NCI-H226 (cell line): ENCODE measurements at places on chromosomes 3 and 15.

GRCh38 chr3:32607522-32607921 lies 36.9 kb upstream of the DYNC1LI1 start:
- no peak for DNase-seq

- no peak for DNase-seq
Observed at GRCh38 chr3:186254676-186255650, 107.1 kb downstream of the DGKG start.

DNA sequence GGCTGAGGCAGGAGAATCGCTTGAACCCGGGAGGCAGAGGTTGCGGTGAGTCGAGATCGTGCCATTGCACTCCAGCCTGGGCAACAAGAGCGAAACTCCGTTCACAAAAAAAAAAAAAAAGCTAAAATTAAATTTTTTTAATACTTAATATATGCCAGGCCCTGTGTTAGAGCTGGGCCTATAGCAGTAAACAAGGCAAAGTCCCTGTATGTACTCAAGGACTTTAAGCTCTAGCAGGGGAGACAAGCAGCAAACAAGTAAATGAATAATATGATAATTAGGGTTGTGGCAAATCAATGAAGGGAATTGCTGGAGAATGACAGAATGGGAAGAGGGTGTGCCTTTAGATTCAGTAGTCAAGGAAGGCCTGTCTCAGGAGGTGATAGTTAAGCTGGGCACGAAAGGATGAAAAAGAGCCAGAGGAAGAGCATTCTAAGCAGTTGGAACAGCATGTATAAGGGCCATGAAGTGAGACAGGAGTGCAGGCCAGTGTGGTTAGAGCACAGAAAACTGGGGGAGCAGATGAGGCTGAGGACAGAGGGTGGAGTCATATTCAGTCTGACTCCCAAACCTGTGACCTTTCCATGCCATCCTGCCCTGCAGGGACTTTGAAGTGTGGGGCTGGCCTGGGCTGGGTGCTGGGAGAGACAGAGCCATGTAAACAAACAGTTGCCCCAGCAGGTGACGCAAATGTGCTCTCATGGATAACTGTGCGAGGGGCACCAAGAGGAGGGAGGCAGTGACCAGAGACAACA lies 6.6 kb upstream of the RAF1 start:
- DNase-seq, result no peak

- DNase-seq, result no peak
Observed at GRCh38 chr3:99249627-99250026, 348.1 kb upstream of the DCBLD2 start.

DNA sequence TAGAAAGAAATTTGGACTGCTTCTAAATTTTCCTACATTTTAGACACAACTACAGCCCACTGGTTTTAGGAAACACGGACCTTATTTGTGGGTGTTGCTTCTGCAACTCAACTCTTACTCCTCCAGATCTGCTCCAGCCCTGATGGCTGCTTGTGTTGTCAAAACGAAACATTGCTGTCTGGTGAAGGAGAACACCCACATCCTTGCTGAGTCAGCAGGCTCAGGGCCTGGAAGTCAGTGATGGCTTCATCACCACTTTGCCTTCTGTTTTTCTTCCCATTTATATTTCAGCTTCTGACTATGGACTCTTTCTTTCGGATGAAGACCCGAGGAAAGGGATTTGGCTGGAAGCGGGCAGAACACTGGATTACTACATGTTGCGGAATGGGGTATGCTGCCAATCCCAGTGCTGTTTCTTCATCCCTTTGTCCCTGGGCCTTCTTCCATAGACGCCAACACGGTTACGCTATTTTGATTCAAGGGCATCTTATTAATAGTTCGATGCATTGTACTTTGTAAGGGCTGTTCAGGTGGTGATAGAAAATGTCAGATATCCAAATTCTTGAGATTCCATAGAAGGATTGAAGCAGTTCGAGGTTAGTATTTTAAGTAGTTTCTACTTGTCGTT lies 392.6 kb upstream of the TPM1 start:
- DNase-seq, result peak; percentile 64

- no peak for DNase-seq
Observed at GRCh38 chr3:118637846-118638245, 396.8 kb downstream of the IGSF11 start.

GRCh38 chr15:69576948-69577351 lies 124.3 kb downstream of the RPLP1 start:
- no peak for DNase-seq

GRCh38 chr3:169701457-169701856 lies 37.9 kb upstream of the MECOM start:
- DNase-seq, result no peak

GRCh38 chr3:109188741-109189140 lies 52.2 kb downstream of the C3orf85 start:
- DNase-seq, result no peak

- DNase-seq, result no peak
Observed at GRCh38 chr3:4711680-4711992, 218.5 kb downstream of the ITPR1 start.

DNA sequence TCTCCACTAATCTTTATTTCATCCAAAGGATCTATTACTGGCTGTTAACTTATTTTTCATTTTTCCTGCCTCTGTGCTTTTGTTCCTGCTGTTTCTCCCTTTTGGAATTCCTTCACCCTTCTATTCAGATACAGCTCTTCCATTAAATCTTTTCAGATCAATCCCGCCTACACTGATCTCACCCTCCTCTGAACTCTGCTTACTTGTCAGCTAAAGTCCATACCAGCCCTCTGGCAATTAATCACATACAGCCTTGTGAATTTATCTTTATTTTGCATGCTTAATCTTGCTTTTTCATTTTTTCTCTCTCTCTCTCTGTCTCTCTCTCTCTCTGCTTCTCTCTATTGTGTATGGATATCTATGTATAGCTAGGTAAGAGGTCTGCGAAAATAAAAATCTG lies 100.8 kb upstream of the UMPS start:
- no peak for DNase-seq

DNA sequence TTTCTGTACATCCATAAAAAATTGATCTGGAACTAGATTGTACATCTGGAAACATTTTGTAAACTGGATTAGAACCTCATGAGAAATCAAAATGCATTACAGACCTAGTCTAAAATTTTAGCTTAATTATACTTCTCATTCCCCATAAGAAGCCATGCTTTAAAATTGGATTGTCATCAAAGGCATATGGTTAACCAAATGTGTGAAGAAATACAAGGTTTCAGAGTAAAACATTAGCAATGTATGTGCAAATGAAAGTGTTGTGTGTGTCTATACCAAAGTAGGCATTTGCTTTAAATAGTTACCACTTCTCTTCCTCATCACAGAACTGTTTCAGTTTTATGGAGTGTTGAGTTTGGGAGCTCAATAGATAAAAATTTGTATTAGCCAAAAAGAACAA lies 968.7 kb downstream of the EPHA3 start:
- no peak for DNase-seq

DNA sequence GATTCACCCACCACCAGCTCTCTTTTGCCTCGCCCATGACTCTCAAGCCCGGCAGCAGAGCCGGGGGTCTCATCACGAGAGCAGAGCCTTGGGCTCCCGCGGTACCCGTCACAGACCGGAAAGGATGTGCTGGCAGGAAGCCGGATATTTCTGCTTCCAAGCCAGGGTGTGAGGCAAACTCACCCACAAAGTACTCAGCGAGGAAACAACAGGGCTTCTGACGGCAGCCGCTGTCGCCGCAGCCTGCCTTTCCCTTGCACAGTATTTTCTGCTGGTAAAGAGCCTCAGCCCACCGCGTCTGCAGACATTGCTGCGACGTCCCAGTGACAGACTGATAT lies 119.9 kb downstream of the NSMCE3 start:
- DNase-seq, result no peak

GRCh38 chr3:193782276-193782647 lies 189.3 kb downstream of the OPA1 start:
- peak; percentile 99 for DNase-seq

- DNase-seq, result peak; percentile 91
Observed at GRCh38 chr15:52252781-52253180, 42.8 kb downstream of the MYO5C start.

DNA sequence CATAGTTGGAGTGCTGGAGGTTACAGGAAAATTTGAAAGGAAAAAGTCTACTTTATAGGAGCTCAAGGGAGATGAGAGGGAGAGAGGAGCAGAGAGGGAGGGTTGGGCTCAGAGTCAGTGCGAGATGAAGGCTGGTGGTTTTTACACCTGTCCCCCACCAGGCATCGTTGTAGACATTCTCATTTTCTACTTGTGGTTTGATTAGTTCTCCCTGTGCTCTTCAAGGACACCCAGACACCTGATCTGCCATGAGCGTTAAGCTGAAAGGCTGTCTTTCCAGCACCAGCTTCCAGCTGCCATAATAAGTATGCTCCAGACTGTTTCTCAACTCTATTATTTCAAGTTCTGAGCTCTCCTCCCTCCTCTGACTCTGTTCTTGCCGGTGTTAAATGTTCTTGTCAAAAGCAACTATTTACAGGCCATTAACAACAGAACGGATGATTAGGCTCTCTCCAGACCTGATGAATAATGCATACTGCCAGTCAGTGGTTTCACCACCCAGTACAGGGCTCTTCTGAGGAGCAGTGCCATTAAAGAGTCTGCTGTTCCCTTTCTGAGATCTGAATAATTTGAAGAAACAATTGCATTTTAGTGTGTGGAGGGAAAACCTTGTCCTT lies 514.6 kb upstream of the MCTP2 start:
- DNase-seq, result no peak

DNA sequence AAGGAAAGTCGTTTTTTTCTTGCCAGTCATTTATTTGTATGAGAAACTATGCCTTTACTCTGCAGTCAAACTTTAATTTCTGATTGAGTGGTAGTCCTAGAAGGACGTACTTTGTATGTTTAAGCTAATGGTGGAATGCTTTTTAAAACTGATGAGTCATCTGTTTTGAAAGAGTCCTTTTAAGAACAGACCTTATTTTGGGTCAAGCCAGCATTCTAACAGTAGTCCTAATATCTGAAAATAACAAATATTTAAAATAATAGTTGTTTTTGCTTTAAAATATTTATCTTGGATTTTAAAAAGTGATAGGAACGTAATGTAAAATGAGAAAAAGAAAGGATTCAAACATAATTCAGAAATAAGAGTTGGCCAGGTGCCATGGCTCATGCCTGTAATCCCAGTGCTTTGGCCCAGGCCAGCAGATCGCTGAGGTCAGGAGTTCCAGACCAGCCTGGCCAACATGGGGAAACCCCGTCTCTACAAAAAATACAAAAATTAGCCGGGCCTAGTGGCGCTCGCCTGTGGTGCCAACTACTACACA lies 1.3 kb upstream of the LRRC58 start:
- DNase-seq, result peak; percentile 28

GRCh38 chr15:77022646-77023575 lies 28.0 kb downstream of the PSTPIP1 start:
- no peak for DNase-seq

GRCh38 chr3:45443459-45443858 lies 55.1 kb downstream of the LARS2 start:
- no peak for DNase-seq

DNA sequence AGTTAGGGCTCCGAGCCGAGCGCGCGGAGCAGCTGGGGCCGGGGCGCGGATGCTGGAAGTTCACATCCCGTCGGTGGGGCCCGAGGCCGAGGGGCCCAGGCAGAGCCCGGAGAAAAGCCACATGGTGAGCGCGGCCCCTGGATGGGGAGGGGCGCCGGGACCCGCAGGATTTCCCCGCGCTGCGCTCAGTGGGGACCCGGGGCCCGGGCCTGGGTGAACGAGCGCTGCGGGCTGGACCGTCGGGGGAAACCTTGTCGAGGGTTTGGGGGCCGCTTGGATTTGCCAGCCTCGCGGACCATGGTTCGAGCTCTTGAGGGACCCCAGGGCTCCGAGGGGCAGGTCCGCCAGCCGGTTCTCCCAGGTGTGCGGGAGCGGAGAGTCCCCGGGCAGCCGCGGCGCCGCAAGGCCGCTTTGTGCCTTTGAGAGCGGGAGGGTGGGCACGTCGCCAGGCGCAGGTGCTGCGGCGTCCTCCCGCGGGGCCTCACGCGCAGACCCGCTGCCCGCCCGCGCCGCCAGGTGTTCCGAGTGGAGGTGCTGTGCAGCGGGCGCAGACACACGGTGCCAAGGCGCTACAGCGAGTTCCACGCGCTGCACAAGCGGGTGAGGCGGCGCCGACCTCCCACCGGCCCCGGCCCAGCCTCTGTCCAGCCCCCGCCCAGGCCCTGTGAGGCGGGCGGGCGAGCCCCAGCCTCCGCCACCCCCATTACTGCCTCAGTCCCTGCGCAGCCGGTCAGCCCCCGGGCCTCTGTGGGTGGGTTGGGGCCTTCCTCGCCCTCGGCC lies at the start of gene SNX22:
Gene SNX22 (plus strand): TSS at position 5 of the 780 bp plus-strand sequence. CDS start 45 bp downstream, at position 50.
- DNase-seq, result no peak

DNA sequence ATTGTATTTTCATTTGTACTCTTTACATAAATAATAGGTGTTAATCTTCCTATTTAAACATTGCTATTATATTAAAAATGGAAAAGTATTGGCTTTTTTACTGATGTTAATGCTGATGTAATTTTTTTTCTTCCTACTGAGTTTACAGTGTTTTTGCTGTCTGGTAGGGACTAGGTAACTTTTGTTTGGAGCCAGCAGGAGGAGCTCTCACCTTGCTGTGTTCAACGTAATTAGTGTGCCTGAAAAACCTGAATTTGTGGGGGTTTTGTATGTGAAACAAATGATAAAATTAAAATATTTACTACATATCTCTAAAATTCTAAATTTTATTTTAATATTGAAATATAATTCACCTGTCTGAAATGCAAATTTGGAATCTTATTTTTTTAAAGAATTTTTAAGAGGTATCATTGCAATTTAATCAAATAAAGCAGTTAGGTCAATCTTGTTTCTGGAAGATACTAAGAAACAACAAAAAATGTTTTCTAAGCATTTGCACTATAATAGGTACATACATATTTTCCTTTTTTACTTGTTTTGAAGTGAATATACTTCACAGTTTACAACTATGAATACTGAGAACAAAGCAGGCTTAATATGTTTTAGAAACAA lies 48.8 kb downstream of the EPHA6 start:
- peak; percentile 10 for DNase-seq

GRCh38 chr3:66756468-66757036 lies 241.6 kb upstream of the KBTBD8 start:
- no peak for DNase-seq

DNA sequence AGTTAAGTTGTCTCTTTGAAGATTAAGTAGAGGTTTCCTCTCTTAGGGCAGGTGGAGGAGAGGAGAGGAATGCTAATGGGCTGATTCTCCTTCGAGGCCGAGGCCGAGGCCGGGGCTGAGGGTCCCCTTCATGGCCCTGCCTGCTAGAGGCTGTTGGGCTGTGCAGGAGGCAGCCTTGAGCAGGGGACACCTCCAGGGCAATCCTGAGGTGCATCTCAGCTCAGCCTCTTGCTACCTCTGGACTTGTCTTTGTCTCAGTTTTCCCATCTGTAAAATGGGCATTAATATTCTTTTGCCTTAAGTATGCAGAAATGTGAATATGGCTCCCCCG lies 97.7 kb upstream of the PRR20G start:
- DNase-seq, result no peak

DNA sequence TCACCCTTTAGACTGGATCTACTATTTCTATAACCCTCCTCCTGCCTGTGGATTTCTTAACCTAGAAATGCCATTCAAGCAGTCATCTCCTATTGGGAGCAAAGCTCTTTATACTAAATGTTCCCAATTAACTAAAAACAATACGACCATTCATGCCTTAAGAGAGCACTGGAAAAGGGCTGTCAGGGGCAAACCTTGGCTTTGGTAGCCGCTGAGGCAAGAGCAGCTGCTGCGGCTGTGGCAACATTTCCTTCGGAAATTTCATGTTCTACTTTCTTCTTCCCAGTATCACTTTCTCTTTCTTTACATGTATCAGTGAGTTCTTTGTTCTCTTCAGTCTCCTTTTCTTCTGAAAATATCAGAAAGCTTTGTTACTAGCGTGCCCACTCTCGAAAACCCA lies 56.3 kb upstream of the CSPG5 start:
- no peak for DNase-seq

GRCh38 chr3:174208161-174208560 lies 651.0 kb upstream of the NAALADL2 start:
- no peak for DNase-seq
